Activated CD4-positive, alpha-beta T cell treated with anti-CD3 and anti-CD28 coated beads, Interleukin-10, Interleukin-2, amounts not matched to agents 100 ng/mL and 50 ng/mL, durations not matched to agents 16 hours and 8 hours (primary cell): ENCODE measurements at places on chromosomes 1 and 21.

- DNase-seq, result no peak
These were observed 1.5 kb downstream of the F13B start for GRCh38 chr1:197065559-197065958.

DNA sequence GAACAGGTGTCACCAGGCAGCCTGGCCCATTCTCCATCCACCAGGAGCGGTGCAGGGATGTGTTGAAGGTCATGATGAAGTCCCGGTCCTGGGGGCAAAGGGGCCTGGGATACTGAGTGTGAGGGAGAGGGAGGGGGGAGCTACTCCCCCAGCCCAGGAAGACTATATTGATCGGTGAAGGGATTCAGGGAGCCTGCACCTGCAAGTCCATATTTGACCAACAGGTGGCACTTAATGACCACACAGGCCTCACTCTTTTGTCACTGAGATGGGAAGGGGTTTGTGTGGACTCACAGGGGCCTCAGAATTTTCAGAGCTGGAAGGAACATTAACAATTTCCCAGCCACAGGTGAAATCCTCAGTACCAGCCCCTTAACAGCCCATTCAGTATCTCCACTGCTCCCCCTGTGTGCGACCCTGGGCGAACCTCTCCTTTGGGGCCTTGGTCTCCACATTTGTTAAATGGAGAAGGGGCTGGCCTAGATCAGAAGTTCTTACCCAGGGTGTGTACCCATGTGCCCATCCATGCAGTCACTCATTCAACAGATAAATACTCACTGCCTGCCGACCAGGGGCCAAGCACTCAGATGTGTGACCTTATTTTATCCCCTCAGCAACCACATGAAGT is 55.6 kb downstream of the NKAIN1 start:
- peak; percentile 57 for DNase-seq

DNA sequence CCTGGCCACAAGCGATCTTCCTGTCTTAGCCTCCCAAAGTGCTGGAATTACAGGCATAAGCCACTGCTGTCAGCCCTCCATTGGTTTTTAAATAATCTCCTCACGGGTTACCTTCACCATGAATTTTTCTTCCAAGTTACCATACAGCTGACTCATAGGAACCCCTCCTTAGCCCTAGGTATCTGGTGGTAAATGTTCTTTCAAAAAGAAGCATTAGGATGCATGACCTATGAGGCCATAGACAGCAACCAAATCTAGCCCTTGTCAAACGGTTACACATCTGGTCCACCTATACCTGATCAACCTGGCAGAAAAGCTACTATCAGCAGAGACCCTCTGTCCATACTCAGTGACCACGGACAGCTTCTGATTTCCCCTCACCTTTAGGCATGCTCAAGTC is 12.7 kb upstream of the DEGS1 start:
- no peak for DNase-seq

DNA sequence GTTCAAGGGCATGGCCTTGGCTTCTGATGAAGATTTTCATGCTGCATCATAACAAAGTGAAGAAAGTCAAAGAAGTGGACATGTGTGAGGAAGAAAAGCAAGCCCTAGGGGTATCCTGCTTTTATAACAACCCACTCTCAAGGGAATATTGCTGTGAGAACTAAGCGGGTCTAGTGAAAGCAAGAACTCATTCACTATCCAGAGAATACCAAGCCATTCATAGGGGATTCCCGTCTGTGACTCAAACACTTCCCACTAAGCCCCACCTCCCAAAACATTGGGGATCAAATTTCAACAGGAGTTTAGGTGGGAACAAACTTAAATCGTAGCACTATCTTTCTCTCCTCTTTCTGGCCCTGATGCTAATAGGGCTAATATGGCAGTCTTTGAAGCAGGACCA is 98.5 kb upstream of the CTTNBP2NL start:
- no peak for DNase-seq

- no peak for DNase-seq
These were observed 11.8 kb upstream of the RPL5 start for GRCh38 chr1:92820024-92820423.

- no peak for DNase-seq
These were observed 12.9 kb downstream of the ATP1B1 start for GRCh38 chr1:169119405-169119804.

DNA sequence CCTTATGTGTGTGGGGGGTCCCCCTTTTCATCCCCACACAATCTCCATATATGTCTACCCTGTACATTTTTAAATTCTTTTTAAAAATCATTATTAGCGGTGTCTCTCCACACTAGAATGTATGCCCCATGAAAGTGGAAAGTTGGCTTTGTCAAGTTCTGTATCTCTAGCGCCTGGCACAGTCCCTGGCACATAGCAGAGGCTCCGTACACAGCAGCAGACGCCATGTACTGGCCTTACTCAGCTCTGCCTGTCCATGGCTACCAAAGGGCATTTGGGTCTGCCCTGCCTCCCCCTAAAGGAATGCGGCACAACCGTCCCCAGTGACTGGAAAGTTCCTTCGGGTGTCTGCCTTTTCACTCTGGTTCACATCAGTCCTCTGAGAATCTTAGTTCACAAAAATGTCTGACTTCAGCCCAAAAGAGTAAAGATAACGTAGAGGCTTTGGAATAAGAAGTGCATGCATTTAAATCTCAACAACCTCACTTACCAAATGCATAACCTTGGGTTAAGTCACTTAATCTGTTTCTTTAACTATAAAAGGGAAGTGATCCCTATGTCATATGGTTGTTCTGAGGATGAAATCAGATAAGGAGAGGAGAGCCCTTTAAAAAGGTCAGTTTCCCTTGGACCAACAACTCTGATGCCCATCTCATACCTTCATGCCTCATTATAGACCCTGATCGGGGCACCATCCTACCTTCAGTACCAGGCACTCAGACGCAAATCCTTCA is 61.1 kb downstream of the CD46 start:
- DNase-seq, result no peak

DNA sequence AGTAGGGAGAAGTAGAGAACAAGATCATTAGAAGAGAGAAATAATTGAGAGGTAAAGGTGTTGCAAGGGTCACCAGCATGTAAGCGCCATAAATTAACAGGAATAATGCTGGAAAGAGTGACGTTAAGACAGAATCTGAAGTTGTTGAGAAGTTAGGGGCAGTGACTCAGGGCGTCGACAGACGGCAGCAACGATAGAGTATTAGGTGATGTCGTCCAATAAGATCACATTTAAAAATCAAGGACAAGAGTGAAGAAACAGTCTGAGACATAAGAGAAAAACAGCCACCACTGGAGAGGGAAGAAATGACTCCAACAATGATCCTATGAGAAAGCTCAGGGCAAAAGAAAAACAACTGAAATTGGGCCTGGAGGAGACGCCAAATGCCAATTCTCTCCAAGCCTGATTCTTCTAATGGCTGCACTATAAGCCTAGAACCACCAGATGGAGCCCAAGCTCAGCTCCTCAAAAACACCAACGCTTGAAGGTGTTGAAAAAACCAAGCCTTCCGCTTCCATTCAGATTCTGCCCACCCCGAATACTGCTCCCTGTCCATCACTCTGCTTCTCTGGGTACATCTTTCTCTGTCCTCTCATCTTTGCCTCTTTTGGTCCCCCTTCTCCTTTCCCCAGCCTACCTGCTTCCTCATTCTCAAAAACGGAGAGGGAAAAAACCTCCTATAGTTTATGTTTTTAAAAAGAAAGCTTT is 70.0 kb downstream of the LUZP1 start:
- peak; percentile 69 for DNase-seq

- DNase-seq, result no peak
These were observed 54.5 kb downstream of the COL6A1 start for GRCh38 chr21:46035809-46036695.
